ENCODE measurements at places on chromosomes 7 and 10.

GRCh38 chr7:124155432-124156022, 122.7 kb upstream of the TMEM229A start:
- DNase-seq = no peak

DNA sequence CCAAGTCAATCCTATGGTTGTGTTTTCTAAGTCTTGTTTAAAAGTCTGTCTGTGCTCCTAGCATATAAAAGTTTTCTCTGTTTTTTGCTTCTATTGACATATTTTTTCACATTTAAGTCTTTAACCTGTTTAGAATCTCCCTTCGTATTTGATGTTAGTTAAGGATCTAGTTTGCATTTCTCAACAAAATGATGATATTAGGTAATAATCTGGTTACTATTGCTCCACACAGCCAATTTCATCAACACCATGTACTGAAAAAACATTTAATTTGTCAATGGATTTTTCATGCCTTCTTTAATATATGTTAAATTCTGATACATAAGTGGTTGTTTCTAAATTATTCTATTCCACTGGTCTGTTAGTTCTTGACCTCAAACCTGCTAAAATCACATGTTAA, 17.5 kb upstream of the TSGA13 start:
- DNase-seq = no peak

DNA sequence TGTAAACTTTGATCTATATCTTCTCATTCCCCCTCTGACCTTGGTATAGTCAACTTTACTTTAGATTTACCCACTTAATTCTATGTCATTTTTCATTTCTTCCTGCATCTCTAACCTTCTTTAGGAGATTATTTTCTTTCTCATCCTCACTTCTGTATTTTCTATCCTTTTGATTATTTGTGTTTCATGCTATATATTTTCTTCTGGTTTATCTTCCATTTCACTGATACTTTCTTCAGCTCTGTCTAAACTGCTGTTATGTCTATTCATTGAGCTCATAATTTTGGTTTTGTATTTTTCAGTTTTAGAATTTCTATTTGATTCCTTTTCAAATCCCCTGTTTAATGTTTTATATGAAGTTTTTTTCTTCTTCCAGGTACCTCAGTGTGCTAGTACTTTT, 171.1 kb upstream of the LYZL1 start:
- no peak for DNase-seq

- no peak for DNase-seq
Observed at GRCh38 chr7:1559626-1560590, 3.9 kb upstream of the TMEM184A start.

DNA sequence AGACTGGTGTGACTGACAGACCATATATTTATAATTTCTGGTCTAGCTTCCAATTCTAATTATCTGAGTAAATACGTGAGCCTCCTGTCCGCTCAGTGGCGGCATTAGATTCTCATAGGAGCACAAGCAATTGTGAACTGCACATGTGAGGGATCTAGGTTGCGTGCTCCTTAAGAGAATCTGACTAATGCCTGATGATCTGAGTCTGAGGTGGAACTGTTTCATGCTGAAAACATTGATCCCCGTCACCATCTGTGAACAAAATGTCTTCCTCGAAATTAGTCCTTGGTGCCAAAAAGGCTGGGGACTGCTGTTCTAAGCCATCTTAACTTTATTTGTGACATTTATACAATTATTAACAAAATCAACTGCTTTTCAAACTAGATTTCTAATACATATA, 164.7 kb upstream of the MEOX2 start:
- no peak for DNase-seq

DNA sequence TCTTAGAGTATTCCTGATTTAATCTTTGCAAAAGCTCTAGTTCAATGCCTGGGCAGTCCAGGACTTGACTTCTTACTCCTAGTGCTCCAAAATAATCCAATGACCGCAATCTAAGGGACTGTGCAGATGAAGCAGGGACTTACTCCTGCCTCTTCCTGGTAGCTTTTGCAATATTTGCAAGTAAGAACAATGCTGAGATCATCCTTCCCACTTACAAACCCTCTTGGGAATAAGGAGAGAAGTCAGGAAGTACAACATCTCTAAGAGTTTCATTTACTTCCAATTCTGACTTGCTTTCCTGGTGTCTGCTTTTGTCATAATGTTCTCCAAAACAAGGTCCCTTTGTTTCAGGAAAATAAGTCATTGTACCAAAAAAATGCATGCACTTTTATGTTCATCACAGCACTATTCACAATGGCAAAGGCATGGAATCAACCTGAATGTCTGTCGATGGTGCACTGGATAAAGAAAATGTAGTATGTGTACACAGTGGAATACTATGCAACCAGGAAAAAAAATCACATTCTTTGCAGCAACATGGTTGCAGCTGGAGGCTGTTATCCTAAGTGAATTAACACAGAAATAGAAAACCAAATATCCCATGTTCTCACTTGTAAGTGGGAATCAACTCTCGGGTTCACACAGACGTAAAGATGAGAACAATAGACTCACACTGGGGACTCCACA, 7.1 kb upstream of the KCNMA1 start:
- no peak for DNase-seq

DNA sequence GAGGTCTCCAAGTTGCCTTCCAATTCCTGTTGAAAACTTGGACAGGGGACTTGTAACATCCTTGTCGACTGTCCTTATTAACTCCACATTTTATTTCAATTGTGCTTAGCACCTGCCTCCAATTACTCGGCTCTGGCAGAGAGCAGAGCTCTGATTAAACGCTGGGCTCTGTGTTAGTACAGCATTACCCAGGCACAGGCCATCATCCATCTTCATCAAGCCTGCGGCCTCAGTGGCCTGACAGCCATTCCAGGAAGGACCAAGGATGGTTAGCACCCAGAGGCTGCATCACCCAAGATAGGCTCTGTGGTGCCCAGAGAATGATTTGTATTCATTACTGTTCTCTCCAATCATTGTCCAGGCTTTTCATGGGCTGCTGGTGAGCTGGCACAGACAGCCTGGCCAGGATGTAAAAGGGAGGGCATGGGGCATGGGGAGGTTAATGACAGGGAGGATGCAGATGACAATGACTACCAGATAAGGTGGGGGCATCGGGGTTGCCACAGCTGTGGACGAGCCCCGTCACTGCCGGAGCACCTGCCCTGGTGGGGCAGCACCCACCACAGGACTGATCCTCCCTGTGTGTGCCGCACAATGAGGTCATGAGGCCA, 123.3 kb downstream of the PTPN20 start:
- no peak for DNase-seq

- DNase-seq = peak; percentile 88
Observed at GRCh38 chr10:6053816-6054631, 8.1 kb downstream of the IL2RA start.

- DNase-seq = no peak
Observed at GRCh38 chr10:119222537-119222936, 15.2 kb downstream of the GRK5 start.

DNA sequence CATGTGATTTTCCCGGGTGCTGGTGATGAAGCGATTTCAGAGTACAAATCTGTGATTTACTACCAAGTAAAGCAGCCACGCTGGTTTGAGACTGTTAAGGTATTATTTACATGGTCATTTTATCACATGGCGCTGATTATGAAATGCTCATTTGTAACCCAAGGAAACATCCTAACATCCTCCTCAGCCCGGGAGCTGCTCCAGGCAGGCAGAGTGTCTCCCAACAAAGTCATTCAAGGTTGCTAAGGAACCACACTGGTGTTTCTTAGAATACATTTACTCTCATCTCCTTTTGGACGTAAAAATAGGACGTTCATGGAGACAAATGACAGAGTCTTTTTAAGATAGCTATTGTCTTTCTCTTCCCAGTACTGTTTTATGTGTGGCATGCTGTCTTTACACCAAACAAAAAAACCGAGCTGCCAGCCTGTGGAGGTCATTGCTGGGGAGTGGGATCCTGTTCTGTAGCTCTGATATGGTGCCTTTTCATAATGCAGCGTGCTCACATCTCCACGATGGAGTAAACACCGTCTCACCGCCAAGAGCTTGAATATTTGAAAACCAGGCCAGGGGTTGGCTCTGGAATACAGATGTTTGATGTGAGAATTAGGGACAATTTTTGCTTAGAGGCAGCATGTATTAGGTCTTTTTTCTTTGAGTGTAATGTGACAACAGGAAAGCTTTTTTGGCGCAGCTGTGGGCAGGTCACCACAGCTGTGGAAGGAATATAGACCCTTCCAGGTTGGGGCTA, 119.6 kb downstream of the DOCK1 start:
- peak; percentile 87 for DNase-seq

DNA sequence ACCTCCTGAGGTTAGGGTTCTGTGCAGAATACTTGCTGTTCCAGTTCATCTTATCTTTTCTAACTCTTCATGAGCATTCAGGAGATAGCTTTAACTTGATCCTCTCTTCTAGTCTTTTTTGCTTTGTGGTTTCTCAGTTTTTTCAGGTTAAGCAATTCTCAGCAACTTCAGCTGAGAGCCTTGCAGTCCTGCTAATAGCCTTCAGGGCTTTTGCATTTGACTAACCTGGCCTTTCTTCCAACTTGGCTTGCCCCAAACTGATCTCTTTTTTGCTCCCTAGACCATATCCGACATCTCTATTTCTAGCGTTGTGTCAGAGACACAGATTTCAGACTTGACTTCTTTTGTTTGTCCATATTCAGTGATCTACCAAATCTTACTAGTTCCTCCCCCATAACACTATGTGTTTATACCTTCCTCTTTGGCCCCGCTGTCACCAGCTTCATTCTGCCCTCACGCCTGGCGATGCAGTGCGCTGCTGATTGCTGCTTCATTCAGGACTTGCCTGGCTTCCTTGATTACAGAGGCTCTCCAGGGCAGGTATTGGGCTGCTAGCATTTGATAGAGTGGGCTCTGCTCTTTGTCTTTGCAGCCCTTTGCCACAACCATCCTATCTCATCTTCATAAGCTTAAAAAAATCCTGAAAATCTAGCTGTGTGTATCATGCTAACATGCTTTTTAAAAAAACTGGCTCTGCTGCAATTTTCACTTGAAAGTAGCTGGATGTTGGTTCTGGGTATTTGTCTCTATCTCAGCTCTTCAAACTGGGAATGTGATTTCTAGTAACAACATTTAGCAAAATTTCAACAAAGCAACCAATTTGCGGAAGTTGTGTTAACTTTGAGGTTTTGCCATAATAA, 9.6 kb downstream of the CUL1 start:
- no peak for DNase-seq

GRCh38 chr7:37782166-37782565, 66.2 kb upstream of the NME8 start:
- DNase-seq = no peak

- DNase-seq = peak; percentile 77
Observed at GRCh38 chr10:48626986-48627731, 22.3 kb upstream of the ARHGAP22 start.

GRCh38 chr7:23490357-23491135, 20.3 kb upstream of the IGF2BP3 start:
- DNase-seq = no peak

DNA sequence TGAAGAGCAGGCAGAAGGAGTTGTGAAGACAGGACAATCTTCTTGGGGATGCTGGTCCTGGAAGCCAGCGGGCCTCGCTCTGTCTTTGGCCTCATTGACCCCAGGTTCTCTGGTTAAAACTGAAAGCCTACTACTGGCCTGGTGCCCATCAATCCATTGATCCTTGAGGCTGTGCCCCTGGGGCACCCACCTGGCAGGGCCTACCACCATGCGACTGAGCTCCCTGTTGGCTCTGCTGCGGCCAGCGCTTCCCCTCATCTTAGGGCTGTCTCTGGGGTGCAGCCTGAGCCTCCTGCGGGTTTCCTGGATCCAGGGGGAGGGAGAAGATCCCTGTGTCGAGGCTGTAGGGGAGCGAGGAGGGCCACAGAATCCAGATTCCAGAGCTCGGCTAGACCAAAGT, 1.5 kb downstream of the CHPF2 start:
- DNase-seq = no peak

DNA sequence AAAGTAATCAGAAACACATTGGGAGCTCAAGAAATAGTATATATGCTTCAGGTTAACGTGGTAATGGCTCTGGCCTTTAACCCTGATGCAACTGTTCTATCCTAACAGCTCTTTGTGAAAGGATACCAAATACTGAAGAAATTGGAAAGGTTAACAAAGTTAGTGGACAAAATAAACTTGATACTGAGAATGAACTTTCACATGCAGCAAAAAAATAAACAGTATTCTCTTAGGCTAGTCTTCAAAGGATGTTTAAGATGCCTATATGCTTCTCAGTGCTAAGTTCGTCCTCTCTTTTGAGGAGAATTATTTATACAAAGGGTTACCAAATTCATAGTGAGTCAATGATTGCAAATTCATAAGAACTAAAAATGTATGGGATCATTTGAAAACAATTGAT, 256.2 kb upstream of the FERD3L start:
- DNase-seq = no peak

GRCh38 chr7:51665045-51665780, 348.6 kb upstream of the COBL start:
- DNase-seq = no peak

DNA sequence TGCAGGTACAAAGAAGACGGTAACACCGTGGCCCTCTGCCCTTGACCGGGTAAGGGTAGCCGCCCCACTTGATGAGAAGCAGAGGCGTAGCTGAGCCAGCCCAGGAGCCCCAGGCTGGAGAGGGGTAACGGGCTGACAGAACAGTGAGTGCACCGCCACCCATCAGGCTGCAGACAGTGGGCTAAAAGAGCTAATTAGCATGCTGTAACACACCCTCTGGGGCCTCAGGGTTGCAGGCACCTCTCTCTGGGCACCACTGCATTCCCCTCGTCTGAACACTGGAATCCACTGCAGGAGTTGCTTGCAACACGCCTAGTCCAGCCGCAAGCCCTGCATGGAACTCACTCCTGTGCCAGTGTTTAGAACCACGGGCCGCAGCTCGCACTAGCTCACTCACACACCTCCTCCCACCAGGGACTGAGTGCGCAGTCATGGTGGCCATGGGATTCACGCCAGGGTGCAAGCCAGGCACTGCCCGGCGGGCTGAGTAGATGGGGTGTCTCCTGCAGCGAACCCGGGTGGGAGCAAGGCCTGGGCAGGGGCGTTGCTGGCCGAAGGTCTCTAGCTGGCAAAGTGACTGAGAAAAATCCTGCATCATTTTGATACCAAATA, 36.1 kb downstream of the AGMO start:
- no peak for DNase-seq

GRCh38 chr7:6193709-6194108, 78.7 kb downstream of the CYTH3 start:
- DNase-seq = no peak
